ENCODE measurements at places on chromosomes 5 and 9.
A peak's percentile ranks its signal among the peaks of the same experiment; 100 is the strongest.

GRCh38 chr9:69768716-69769115 is 8.9 kb upstream of the PTAR1 start:
- peak; percentile 28 for DNase-seq

DNA sequence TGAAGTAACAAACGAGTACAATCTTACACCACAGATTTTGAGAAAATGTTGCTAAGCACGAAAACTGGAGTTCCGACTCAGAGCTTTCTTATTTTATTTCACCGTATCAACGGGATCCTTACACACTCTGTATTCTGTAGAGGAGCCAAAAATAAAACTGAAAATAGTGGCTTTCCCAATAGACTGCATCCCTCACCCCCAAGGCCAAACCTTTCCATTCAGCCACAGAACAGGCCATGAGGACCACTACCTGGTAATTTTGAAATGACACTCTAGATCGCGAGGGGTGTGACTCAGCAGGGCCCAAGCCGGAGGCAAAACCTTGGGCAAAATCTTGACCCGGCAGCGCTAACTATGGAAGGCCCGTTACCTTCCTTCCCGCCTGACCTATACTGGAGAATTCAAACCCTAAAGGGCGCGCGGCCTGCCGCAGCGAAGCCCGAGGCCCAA is 432 bp downstream of the HSPA9 start:
- no peak for DNase-seq

GRCh38 chr5:162209005-162209605 is 141.5 kb downstream of the GABRG2 start:
- DNase-seq: no peak

DNA sequence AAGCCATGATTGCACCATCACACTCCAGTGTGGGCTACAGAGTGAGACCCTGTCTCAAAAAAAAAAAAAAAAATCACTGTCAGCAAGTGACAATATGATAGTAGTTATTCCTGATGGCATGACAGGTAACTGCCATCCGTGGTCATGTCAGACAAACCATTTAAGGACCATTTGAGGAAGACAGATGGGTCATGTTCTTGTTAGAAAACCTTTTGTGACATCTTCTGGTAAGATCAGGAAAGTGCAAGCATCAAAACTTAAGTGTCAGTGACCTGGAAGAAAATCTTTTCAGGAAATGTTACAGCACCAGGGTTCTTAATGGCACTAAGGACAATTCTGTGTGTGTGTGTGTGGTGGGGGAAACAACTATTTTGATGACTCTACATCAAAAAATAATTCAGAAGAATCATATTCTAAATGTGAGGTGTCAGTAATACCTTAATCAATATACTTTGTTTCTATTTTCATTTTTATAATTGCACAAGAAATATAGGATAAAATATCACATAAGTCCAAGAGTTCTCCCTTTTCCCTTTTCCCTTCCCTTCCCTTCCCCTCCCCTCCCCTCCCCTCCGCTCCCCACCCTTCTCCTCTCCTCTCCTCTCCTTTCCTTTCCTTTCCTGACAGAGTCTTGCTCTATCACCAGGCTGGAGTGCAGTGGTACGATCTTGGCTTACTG is 17.8 kb downstream of the SLC38A9 start:
- peak; percentile 32 for DNase-seq

- no peak for DNase-seq
Measured at GRCh38 chr5:64680289-64680688, 10.0 kb upstream of the SHISAL2B start.

DNA sequence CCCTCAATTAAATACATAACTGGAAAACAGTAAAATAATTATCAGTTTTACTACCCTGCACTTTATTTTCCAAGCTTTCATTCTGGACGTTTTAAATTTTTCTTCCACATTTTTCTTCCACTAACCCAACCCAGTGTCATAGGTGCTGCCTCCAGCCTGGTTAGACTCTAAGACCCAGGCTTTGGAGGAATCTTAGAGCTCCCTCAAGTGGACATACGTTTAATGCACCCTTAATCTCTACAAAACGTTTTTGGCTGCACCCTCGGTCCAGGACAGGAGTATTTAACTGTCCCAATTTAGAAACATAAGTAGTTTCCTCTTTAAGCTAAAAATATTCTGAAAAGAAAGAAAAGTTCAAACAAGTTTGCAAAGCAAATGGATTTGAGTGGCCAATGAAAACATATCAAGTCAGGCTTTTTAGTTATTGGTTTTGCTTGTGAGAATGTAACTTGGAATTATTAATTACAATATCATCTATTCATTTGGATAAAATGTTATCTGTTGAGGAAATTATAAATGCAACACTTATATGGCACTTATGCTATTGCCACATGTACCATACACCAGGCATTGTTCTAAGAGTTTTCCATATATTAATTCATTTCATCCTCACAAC is 38.9 kb downstream of the CDH6 start:
- DNase-seq: peak; percentile 54

GRCh38 chr5:154514331-154514730 is 36.3 kb upstream of the HAND1 start:
- DNase-seq: no peak

GRCh38 chr9:137606734-137607138 is 1.2 kb downstream of the ARRDC1 start:
- no peak for DNase-seq

GRCh38 chr5:83683836-83684235 is 36.8 kb downstream of the HAPLN1 start:
- no peak for DNase-seq

DNA sequence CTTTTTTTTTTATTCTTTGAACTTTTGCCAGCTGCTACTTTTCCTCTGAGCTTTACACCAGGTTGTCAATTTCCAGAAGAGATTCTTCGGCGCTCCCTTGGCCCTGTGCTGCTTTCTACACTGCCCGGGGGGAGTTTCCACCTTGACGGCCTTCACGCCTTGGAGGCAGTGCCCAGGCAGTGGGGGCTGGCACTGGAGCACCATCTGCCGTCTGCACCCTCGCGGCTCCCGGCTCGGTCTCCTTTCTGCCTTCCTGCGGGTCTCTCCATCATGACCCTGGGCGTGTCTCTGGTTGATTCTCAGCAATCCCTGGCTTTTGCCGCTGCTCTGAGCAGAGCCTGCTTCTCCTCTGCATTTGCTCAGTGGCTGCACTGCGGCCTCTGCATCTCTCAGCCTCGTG is 2.9 kb downstream of the SLC6A18 start:
- no peak for DNase-seq

DNA sequence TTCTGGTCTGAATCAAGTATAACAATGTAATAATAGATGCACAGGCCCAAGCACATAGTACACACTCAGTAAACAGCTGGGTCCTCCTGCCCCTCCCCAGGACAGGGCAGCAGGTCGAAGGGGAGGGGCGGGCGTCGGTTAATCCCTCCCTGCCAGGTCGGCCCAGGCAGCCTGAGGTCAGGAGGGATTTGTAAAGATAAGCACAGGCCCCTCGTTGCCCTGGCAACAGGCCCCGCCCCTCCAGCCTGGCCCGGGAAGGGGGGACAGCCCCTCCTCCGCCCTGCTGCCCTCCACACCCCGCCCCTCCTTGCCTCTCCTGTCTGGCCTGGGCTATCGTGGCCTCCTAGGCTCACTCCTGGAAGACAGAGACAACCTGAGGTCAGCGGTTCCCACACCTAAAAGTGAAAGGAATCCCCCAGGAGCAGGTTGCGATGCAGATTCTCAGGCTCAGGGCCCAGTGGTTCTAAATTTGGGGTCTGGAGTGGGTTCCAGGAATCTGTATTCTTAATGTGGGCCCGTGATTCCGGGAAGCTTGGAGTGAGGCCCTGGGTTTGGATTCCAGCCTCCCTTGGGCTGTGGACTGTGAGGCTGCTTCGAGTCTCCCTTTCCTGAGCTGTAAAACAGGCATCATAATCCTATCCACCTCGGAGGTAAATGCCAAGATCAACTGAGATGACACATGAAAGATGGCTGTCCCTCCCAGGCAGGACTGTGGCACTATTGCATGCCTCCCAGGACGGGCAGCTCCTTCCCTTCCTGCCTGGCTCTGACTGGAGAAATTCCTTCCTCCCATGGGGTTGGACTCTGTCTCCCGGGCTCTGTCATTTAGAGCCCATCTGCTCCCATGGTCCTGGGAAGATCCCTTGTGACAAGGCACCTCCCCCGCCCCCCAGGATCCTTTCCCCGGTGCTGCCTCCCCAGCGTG is 4.4 kb downstream of the CRB2 start:
- no peak for DNase-seq

DNA sequence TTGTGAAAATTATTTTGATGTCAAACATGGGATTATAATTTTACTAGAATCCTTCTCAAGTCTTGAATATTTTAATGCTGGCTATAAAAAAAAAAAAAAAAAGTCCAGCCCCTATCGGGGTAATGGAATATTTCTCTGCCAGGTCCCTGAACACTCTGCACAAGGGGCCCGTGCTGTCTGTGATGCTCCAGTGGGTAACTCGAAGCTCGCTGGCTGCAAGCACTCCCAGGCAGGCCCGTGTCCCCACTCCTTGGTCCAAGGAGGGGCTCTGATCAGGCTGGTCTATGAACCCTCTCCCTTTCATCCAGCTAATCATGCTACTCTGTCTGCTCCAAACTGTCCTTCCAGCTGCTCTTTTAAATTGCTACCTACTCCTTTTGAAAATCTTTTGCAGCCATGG is 180.8 kb downstream of the GAPVD1 start:
- no peak for DNase-seq

DNA sequence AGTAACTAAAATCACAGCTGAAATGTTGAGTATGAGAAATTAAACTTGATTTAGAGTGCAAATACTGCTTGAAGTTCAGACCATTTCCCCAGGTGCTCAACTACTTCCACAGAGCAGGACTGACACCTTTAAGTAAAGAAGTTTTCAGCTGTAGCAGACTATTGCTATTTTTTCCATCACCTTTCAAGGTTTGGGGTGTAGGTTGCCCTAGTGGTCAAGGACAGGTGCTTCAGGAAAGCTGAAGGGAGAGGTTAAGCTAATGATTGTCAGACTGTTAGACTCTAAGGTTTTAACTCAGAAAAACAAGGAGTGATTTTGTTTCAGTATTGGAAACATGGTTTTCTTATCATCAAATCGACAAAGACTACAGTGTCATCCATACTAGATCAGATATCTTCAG is 162.1 kb downstream of the CCDC192 start:
- no peak for DNase-seq

DNA sequence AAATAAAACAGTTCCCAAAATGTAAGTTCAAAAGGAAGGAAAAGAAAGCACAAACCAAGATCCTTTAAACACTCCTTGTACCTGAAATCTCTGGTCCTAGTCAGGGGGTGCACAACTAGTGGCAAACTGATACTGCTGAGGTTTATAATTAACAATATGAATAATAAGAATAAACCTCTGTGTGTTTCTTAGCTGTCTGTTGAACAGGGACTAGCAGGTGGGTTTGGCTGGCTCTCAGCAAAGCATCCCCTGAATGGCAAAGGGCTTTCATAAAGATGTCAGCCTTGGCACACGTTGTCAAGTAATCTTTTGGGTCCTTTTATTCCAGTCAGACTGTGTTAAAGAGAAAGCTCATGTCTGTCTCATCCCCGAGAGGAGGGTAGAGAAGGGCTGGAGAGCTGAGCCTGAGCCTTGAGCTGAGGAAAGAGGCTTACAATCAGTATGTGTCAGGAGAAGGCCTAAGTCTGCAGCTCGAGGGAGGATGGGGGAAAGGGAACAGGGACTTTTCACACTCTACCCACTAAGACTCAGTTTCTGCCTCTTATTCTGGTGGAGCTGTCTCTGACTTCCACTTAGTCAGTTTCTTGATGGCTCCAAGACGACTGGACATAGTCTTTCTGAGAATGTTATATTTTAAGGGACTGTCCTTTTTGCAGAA is 123.0 kb downstream of the GALNT10 start:
- no peak for DNase-seq

All from fibroblast of lung (primary cell).